ENCODE measurements at places on chromosomes 7 and 10.

DNA sequence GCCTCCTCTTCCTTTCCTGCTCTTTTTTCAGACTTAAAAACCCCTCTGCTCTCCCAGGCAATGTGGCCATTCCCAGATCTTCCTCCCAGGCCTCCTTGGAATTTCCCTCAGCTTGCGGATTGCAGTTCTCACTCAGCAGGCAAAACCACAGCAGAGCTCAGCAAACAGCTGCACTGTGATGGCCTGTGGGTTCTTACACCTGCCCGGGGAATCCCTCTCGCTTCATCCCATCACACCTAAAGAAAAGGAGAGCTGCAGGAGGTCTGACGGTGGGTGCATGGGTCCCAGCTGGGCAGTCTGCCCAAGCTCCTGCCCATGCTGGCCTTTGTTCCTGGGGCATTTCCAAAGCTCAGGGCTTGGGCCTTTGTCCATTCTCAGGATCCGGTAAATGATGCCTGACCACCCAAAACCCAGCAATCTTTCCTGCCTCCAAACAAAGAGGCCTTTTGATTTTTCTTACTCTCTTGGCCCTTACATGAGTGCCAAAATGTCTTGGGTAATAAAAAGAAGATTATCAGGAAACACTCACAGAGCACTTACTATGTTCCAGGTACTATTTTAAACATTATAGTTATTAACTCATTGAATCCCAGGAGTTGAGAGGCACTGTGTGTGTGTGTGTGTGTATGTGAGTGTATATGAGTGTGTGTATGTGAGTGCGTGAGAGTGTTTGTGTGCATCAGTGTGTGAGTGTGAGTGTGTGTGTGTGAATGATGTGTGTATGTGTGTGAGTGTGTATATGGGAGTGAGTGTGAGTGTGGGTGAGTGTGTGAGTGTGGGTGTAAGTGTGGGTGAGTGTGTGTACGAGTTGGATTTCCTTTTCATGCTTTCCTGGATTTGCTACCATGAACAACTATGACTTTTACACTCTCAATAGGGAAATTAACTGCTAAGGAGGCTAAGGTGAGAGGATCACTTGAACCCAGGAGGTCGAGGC, 64.5 kb upstream of the PODXL start:
- no peaks in the 10 kb centered on the region for H3K4me1 ChIP-seq
- no peaks in the 10 kb centered on the region for H3K27me3 ChIP-seq
- no peak overlapping the region for H3K4me3 ChIP-seq
- no peak overlapping the region for H3K27ac ChIP-seq

DNA sequence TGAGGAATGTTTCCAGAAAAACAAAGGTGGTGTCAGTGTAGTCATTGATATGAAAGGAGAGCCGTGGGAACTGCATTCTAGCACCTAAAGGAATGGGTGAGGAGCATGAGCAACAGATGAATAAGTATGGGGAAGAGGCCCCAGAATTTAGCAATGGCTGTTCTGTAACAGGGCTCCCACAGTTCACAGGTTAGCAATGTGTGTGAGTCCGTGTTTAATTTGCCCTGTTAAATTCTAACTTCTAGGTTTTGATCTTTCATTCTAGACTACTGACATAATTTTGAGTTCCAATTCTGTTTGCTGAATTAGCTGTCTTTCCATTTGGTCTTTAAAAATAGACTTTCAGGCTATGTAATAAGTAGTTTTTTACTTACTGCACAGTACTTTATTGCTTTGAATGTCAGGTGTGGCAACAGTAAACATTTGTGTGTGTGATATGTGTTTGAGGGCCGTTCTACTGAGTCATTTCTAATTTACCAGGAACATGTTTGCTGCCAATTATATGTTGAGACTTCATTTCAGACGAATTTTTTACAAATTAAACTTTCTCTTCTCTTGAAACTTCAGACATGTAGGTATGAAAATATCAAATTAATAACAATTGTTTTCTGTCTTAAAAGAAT, 8.8 kb downstream of the STK17A start:
- peak; percentile 72 for DNase-seq
- H3K27ac ChIP-seq: peak overlapping the region; percentile 81
- peak overlapping the region; percentile 23 for H3K4me3 ChIP-seq
- H3K36me3 ChIP-seq: peaks cover 3% of the 10 kb centered on the region
- H3K27me3 ChIP-seq: no peaks in the 10 kb centered on the region

DNA sequence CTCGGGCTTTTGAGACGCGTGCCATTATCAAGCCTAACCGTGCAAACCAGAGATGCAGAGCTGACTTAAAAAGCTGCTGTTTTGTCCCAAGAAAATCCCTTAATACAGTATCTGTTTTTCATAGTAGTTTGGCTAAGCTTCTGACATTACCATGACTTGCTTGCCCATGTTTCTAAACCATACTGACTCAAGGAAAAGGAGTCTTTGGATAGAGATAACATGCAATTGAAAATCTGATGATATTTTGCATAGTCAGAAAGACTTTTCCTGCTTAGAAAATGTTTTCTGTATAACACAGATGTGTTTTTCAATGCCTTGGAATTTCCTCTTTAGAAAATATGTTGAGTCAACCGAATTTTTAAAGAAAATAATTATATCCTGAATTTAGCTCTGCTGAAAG, 21.5 kb upstream of the AKR1E2 start:
- H3K27ac ChIP-seq: no peak overlapping the region
- no peaks in the 10 kb centered on the region for H3K27me3 ChIP-seq
- H3K4me3 ChIP-seq: no peak overlapping the region
- DNase-seq: no peak

DNA sequence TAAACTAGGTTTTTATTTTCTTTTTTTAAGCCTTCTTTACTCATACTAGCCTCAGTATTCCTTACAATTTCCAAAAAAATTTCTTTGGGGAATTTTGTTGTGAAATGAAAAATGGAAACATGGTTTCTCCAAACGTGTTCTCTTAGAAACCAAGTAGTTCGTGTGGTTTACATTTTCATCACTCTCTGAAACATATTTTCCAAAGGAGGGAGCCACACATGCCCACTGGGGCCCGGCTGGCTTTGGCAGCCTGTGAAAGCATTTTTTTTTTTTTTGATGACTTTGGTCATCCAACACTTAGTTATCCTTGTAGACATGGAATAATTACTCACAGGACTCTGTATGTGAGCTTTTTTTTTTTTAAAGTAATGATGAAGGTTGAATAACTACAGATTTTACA, 169.6 kb downstream of the C7orf25 start:
- no peak overlapping the region for H3K27ac ChIP-seq
- H3K36me3 ChIP-seq: no peaks in the 10 kb centered on the region
- no peak overlapping the region for H3K4me3 ChIP-seq
- H3K4me1 ChIP-seq: no peaks in the 10 kb centered on the region
- DNase-seq: no peak

- peak overlapping the region; percentile 96 for H3K27ac ChIP-seq
- no peaks in the 10 kb centered on the region for H3K4me1 ChIP-seq
- peak overlapping the region; percentile 96 for H3K4me3 ChIP-seq
Observed at GRCh38 chr7:39950473-39951225, 593 bp downstream of the CDK13 start.

DNA sequence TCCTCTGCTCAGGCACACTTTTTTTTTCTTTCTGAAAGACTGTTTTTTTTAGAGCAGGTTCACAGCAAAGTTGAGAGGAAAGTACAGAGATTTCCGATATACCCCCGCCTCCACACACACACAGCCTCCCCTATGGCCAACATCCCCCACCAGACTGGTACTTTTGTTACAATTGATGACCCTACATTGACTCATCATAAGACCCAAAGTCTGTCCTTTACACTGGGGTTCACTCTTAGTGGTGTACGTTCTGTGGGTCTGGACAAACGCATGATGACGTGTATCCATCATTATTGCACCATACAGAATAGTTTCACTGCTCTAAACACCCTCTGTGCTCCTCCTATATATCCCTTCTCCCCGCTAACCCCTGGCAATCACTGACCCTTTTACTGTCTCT, 107.7 kb downstream of the RBM20 start:
- H3K4me1 ChIP-seq: peaks cover 7% of the 10 kb centered on the region
- no peak overlapping the region for H3K27ac ChIP-seq
- H3K27me3 ChIP-seq: no peaks in the 10 kb centered on the region
- no peaks in the 10 kb centered on the region for H3K36me3 ChIP-seq
- H3K4me3 ChIP-seq: no peak overlapping the region
- DNase-seq: no peak

DNA sequence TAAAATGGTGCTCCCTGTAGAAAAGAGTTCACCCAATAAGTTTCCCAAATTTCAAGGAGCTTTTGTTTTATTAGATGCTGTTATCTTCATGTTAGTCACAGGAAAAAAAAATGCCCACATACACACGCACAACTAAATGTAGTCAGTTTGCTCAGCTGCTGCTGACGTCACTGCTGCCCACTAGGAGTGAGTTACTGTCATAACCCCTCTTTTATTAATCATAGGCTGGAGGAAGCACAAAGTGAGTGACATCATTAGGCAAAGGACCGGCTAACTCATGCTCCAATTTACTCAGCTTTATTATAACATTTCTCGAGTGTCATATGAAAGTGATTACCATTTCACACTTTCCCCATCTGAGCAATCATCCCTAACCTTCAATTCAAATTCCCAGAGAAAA, 6.7 kb upstream of the INHBA start:
- peak; percentile 16 for DNase-seq
- H3K27ac ChIP-seq: no peak overlapping the region
- H3K4me1 ChIP-seq: no peaks in the 10 kb centered on the region
- H3K4me3 ChIP-seq: no peak overlapping the region
- no peaks in the 10 kb centered on the region for H3K27me3 ChIP-seq
- no peaks in the 10 kb centered on the region for H3K36me3 ChIP-seq

DNA sequence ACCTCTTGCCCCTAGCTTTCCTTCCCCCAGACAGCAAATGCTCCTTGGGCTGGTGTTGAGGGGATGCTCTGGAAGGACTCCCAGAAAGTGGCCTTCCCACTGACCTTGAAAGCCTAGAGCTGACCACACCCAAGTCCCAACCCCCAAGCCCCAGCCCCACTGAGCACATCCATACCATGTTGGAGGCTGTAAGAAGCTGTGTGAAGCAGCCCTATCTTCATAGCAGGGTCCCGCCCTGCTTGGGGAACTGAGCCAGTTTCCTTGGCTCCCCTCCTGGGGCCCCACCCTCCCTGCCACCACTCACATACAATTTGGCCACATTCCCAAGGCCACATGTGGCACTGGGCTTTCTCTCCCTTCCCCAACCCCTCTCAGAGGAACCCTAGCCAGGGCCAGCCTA, 72.3 kb upstream of the CACUL1 start:
- peaks cover 8% of the 10 kb centered on the region for H3K4me1 ChIP-seq
- no peak for DNase-seq
- no peak overlapping the region for H3K27ac ChIP-seq
- H3K4me3 ChIP-seq: no peak overlapping the region

DNA sequence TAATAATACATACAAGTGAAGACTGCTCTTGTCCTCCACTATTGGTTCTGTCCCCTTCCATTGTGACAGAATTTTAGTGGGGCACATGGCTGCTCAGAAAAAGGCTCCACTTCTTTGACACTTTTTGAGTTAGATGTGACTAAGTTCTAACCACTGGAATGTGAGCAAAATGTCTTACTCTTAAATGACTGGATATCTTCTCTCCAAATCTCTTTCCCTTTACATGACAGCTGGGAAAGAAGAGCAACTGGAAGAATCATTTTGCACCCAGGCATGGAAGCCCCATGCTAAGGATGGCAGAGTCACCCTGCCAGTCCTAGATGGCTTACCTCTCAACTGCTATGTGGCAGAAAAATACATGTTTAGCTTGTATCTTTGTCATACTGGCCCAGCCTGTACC, 97.7 kb downstream of the CACNA2D1 start:
- peaks cover 56% of the 10 kb centered on the region for H3K27me3 ChIP-seq
- H3K27ac ChIP-seq: no peak overlapping the region
- H3K4me3 ChIP-seq: no peak overlapping the region

GRCh38 chr7:93914581-93915066, 6.9 kb upstream of the GNG11 start:
- no peaks in the 10 kb centered on the region for H3K27me3 ChIP-seq
- no peaks in the 10 kb centered on the region for H3K36me3 ChIP-seq

DNA sequence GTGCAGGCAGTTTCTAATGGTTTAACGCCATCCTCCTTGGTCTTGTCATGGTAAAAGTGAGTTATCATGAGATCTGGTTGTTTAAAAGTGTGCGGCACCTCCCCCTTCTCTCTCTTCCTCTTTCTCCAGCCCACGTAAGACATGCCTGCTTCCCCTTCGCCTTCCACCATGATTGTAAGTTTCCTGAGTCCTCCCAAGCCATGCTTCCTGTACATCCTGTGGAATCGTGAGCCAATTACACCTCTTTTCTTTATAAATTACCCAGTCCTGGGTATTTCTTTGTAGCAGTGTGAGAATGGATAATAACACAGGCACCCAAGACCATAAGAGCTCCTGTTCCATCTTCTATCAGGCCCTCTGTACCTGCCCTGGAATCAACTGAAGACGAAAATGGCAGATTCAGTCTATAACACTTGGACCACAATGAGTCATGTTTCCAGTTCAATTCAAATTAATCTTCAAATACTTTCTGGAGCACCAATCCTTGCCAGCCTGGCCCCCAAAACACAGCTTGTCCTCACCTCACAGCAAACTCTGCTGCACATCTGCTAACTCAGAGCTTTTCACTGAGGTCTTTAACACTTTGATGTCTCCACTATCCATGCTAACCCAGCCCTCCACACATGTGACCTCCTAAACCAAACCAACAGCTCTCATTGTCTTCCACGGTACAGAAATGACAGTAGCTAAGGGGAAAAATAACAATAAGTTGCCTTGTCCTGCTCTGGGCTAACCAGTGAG, 73.2 kb downstream of the SFMBT2 start:
- H3K4me1 ChIP-seq: peaks cover 9% of the 10 kb centered on the region
- H3K4me3 ChIP-seq: no peak overlapping the region
- no peaks in the 10 kb centered on the region for H3K27me3 ChIP-seq
- no peak overlapping the region for H3K27ac ChIP-seq

GRCh38 chr10:60315311-60315710, 74.4 kb downstream of the ANK3 start:
- no peaks in the 10 kb centered on the region for H3K36me3 ChIP-seq
- H3K4me3 ChIP-seq: no peak overlapping the region
- H3K4me1 ChIP-seq: peaks cover 25% of the 10 kb centered on the region
- DNase-seq: peak; percentile 1

DNA sequence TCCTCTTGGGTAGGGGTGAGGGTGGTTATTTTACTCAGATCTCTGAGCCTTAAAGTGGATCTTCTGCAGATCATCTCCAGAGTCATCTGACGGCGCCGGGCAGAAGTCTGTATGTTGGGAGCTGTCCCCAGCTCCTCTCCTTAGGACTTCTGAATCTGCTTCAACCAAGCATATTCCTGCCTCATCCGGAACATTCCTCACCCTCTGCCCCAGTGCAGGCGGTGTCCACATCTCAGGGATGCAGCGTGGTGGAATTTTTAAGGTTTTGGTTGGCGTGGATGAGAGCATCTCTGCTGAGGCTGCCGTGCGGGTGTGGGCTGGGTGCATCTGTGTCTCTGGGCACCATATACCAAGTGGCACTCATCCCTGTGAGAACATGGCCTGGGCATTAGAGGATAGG, 148.3 kb downstream of the MGMT start:
- no peaks in the 10 kb centered on the region for H3K36me3 ChIP-seq
- H3K27me3 ChIP-seq: no peaks in the 10 kb centered on the region

GRCh38 chr7:90216080-90216674, 4.6 kb downstream of the STEAP2 start:
- no peaks in the 10 kb centered on the region for H3K36me3 ChIP-seq
- no peak overlapping the region for H3K27ac ChIP-seq
- H3K27me3 ChIP-seq: peaks cover 17% of the 10 kb centered on the region
- peaks cover 4% of the 10 kb centered on the region for H3K4me1 ChIP-seq

Data from MCF 10A (cell line).